Cortex of kidney (tissue), 1 donor: ENCODE measurements at places on chromosomes 13 and 19.

- no peak for DNase-seq
These were observed 4.4 kb upstream of the FCER2 start for GRCh38 chr19:7706188-7706954.

- DNase-seq, result no peak
These were observed 563.5 kb upstream of the SLITRK1 start for GRCh38 chr13:84445776-84446175.

GRCh38 chr13:48838193-48838973, 137.3 kb upstream of the FNDC3A start:
- DNase-seq, result no peak

GRCh38 chr13:75236774-75237173, 245.2 kb downstream of the TBC1D4 start:
- DNase-seq, result no peak
